Karpas-422 (cell line): ENCODE measurements at places on chromosomes 6 and 20.

GRCh38 chr6:116218172-116218633 is 35.7 kb downstream of the TSPYL4 start:
- peak; percentile 63 for DNase-seq

GRCh38 chr6:94645191-94645590 is 932.1 kb upstream of the MANEA start:
- no peak for DNase-seq

- DNase-seq, result no peak
These were observed 68.0 kb downstream of the HS3ST5 start for GRCh38 chr6:114274836-114275235.

DNA sequence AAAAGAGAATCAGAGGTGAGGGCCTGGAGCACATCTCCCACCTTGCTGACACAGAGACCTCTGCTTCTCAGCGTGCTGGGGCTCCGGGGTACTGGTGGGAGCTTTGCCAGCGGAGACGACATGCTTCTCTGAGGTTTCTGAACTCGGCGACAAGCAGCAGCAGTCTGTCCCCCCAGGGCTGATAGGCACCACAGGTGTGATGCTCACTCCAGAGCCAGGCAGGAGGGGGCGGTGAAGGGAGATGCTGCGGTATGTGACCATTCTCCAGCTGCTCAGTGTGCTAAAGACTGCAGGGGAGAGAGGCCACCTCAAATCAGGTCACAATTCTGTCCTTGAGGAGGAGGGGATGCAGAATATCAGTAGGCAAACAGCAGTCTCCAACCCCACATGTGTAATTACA is 219.9 kb downstream of the ALDH8A1 start:
- no peak for DNase-seq

DNA sequence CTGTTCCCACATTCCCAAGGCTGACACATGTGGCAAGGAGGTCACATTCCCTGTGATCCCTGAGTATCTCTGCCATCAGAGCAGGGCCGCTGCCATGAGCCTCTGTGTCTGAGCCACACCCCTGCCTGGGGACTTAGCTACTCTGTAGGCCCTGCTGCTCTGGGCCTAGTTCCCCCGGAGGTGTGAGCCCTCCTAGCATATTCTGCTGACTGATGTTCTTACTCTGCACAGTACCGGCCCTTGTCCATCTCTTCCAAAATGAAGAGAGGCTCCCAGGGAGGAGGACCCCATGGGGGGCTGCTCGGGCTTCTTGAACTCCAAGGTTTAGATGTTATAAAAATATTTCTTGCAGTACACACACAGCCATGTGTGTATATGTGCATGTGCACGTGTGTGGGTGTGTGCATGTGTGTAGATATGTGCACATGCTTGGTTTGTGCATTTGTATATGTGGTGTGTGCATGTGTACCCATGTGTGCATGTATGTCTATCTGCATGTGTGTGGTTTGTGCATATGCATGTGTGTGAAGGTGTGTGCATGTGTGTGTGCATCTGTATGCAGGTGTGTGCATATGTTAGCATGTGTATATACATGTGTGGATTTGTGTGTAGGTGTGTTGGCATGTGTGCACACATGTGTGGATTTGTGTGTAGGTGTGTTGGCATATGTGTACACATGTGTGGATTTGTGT is 101.2 kb downstream of the ERMARD start:
- DNase-seq, result no peak

GRCh38 chr6:5249451-5250122 is 11.2 kb downstream of the LYRM4 start:
- no peak for DNase-seq

GRCh38 chr6:52362443-52363227 is 684 bp downstream of the PAQR8 start:
- DNase-seq, result peak; percentile 67

DNA sequence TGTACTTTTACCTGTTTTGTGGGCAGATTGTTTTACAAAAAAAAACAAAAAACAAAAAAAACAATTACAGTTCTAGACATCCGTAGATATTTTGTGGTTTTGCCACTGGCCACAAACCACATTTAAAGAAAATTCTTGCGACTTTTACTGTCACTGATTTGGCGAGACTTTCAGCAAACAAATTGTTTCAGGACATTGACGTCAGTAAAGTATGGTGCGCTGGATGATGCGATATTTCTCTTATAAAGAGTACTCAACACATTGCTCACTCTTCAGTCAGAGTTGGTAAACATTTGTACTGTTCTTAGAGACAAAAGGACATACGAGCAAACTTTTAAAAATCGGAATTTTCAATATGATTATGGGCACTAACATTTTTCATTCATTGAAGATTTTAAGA is 229.8 kb downstream of the HAO1 start:
- no peak for DNase-seq

- DNase-seq, result no peak
These were observed 64.6 kb upstream of the TXNDC5 start for GRCh38 chr6:7974938-7975763.

DNA sequence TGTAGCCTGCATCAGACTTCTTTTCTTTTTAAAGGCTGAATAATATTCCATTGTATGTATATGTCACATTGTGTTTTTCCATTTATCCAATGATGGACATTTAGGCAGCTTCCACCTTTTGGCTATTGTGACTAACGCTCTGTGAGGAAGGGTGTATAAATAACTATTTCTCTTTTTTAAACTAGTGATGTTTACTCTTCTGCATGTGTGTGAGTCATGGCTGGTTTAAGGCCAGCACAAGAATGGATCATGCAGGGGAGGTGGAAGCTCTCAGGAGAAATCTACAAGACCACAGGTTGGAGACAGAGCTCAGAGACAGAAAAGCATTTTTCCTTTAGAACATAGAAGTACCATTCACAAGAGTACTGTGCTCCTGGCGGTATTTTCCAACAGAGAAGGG is 307.2 kb downstream of the SOX4 start:
- no peak for DNase-seq

GRCh38 chr6:117531346-117531745 is 48.9 kb downstream of the DCBLD1 start:
- DNase-seq, result no peak

GRCh38 chr20:1038205-1038604 is 36.1 kb upstream of the RSPO4 start:
- DNase-seq, result no peak

DNA sequence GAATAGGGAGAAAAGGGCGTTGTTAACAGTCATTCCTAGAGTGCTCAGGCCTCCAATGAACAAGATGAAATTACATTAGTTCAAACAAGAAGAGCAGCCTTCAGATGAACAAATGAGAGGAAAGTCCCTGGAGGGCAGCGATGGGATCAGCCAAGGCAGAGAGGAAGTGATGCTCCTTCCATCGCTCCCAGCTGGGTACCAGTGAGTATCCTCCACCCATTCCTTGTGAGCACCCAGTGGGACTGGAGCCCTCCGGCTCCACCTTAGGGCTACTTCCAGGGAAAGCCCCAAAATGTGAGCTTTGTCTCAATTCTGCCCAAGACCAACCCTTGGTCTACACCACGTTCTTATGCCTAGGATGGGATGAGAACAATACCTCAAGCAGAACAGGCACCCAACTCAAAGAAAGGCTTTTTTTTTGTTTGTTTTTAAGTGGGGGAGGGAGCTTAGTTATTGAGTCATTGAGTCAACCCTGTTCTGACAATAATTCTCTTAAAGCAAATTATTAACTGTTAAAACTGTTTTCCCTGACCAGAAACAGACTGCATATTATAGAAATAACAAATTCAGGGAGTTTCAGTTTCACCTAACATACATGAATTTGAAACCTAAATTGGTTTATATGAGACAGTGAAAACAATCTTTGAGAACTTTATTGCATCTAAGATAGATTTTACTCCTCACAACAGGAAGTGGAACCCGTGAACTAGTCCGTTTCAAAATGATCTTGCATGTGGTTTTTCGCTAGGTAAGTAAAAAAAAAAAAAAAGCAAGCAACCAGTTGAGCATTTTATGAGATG is 106.9 kb downstream of the IPCEF1 start:
- no peak for DNase-seq

GRCh38 chr6:30542404-30542725 is 13.9 kb downstream of the GNL1 start:
- DNase-seq, result peak; percentile 69

DNA sequence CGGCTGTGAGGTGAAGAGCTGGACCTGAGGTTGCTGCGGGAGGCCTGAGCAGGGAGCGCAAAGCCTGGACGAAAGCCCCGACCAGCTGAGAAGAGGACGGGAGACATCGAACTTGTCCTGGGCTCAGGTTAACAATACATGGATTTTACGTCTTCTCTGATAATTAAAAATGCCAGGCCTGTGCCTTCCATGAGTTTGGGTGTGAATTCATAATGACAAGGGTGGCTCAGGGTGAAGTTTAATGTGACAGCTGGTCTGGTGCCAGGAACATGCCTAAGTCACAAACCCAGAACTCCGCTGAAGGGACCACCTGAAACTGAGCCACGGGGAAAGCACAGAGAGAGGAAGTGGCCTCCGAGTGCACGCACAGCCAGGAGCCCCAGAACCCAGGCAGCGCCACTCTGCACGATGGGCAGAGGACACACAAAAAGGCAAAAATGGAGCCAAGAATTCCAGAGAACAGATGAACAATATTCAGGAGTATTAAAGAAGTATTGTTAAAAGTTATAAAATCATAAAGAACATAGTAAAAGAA is 150.1 kb upstream of the RPS6KA2 start:
- DNase-seq, result no peak

DNA sequence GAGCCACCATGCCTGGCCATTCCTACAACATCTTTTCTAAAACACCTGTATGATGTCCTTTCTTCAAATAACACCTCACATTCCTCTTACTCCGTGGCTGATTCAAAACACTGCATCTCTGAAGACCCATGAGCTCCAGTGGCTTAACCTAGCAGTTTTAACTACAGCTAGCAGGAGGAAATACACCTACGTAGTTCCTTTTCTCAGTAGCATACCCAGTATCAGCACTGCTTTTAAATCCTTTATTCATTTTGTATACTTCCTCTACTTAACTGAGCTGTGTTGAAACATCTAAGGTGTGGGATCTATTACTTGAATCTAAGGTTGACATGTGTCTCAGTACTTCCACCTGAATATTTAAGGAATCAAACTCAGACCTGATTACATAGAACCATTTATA is 113.6 kb upstream of the CCDC28A start:
- peak; percentile 24 for DNase-seq

- DNase-seq, result no peak
These were observed 16.7 kb downstream of the UNC5CL start for GRCh38 chr6:41022294-41022693.

DNA sequence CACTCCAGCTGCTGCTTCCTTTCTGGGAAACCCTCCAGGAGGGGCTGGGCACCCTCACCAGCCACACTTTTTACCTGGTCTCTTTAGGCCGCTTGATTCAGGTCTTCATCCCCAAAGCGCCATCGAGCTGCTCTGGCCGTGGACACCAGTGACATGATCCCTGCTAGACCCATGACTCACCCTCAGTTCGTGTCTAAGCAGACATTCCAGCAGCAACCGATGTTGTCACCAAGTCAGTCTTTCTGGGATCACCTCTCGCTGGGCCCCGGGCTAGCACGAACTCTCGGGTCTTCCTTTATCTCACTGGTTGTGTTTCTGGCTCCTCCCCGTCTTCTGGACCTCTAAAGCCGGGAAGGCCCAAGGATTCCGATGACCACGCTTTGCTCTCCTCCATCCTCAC is 43.0 kb upstream of the GPR31 start:
- no peak for DNase-seq

DNA sequence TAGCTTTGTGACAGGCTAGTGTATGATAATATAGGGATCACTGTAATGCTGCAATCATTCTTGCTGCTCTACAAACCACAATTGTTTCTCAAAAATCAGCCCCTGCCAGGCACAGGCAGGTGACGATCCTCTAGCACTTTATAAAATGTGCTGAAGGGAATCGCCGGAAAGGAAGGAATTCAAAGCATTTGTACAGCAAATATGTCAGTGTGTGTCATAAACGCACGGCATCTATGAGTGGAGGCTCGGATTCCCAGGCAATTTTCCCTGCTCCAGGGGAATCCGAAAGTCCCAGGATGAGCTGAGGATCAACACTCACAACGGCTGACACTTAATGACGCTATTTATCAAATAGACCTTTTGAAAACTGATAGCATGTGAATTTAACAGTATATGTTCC is 1.4 kb downstream of the PHACTR1 start:
- no peak for DNase-seq

DNA sequence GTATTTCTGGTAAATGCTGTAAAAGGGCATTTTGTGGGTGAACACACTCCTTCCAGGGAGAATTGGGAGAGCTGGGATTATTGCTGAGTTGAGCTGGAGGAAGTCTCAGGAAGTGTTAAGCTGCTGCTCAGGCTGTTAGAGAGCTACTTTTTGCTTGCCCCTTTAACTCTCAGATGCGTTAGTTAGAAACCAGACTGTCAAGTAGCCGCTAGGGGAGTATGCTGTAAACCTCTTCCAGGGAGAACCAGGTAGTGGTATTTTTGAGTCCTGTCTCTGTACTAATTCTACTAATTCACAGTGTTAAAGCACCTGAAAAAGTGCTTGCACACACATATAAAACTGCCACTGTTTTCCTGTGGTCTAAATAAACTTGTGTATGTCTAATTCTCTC is 6.6 kb upstream of the GFRAL start:
- no peak for DNase-seq

- DNase-seq, result no peak
These were observed 101.1 kb upstream of the RREB1 start for GRCh38 chr6:7006515-7007191.

GRCh38 chr6:112149719-112150263 is 62.4 kb downstream of the FAM229B start:
- DNase-seq, result no peak

- DNase-seq, result peak; percentile 82
These were observed 1.1 kb downstream of the FBXO30 start for GRCh38 chr6:145813285-145814034.

- DNase-seq, result no peak
These were observed 14.4 kb downstream of the KPNA5 start for GRCh38 chr6:116695401-116695800.

- DNase-seq, result peak; percentile 53
These were observed 403.9 kb upstream of the SULF2 start for GRCh38 chr20:48189181-48189580.

GRCh38 chr20:53905019-53905819 is 165.2 kb downstream of the BCAS1 start:
- DNase-seq, result no peak
